ENCODE measurements at places on chromosomes 12 and 14.

DNA sequence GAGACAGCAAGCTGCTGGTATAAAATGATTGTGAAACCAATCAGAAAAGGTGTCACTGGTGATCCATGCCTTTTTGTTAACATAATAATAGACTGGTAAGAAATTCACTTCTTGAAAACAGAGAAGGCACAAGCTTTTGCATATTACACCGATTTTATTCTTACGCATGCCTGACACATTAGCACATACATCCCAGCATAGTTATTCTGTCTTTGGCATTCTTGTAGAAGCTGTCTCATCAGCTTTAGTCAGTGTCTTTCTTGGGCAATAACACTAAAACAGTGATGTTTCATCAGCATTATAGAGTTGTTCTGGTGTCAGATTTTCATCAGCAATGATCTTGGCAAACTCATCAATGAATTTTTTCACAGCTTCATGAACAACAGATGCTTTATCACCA is 283.4 kb upstream of the TMTC1 start:
- no peak for DNase-seq

DNA sequence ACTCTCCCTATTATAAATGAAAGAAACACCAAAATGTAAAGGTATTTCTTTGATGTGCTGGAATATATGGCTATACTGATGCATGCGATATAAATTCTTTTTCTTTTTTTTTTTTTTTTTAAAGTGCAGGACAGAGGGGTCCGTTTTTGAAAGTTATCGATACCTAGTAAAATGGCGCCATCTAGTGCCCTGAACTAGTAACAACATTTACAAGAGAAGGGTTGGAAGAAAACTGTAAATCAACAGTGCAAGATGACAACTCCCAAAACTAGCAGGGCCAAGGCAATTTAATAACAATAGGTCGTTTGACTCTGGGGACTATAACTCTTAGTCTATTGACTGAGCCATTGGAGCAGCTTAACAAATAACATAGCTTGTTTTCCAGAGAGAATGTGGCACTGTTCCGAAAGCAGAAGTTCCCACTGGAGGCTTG is 137.7 kb downstream of the SPTSSA start:
- peak; percentile 60 for DNase-seq

- no peak for DNase-seq
Measured at GRCh38 chr14:21978184-21978998, 304.8 kb upstream of the OR4E1 start.

GRCh38 chr12:128592220-128592744 is 231.5 kb downstream of the SLC15A4 start:
- no peak for DNase-seq

GRCh38 chr12:71562676-71563595 is 100.7 kb downstream of the ZFC3H1 start:
- no peak for DNase-seq

DNA sequence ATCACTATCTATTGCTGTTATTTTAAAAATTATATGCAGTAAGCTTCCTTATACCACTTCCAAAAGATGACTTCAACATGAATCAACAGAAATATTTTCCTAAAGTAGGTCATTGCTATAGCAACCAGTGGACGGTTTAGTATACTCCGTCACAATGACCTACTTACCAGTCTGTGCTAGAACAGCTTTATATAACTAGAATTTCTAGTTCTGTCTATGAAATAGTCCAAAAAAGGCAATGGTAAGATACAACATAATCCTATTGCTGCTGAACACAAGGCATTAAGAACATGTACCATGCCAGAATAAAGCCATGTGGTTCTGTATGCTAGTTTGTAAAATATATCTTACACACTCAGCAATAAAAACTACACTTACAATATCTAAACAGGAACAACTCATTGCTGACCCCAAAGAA is 40.7 kb upstream of the MTERF2 start:
- DNase-seq, result no peak

GRCh38 chr14:25150401-25150800 is 100.5 kb upstream of the STXBP6 start:
- DNase-seq, result no peak

DNA sequence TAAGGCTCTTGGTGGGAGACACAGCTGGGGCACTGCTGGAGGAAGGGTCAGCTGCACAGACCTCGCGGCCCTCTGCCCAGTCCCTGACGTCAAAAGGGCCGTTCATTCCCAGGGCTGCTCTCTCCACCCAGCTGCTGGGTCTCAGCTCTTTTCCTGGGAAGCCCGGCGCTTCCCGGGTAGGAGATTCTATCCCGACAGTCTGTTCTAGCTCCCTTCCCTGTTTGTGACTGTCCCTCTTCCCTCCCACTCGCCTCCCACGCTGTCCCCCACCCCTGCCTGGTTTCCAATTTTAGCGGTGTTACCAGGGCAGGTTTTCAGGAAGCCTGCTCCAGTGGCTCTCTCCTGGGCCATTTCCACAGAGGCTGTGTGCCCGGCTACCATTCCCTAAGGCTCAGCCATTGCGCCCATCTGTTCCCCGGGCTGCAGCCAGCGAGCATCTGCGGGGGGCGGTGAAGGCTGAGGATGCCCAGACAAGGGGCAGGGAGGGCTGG is 186.6 kb downstream of the CACNA1C start:
- DNase-seq, result no peak

- DNase-seq, result no peak
Measured at GRCh38 chr14:52678591-52678990, 16.8 kb downstream of the ERO1A start.

GRCh38 chr12:12973019-12973418 is 21.0 kb upstream of the GPRC5D start:
- DNase-seq, result no peak

DNA sequence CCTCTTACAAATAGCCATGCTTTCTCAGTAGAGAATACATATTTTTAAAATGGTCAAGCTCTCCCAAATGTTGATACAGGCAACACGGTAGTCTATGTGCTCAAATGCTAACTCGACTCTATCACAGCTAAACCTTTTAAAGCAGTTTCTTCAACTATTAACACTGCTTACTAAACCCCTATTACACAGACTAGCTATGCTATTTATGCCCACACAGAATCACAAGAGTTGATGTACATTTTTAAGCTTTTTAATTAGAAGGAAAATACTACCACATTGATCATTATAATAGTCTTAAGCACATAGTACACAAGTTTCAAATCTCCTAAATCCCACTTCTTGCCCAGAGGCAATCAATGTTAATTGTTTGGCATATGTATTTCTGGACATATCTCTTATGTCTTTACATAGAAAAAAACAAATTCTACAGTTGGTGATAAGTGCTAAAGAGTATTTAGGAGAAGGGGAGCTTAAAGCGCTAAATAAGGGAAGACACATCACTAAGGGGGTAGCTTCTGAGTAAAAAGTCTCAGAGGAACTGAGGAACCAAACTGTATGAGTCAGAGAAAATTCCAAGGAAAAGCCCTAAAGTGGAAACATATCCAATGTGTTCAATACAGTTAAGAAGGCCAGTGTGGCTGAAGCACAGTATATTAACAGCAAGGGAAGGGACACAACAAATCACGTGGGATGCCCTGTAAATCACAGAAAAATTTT is 13.7 kb downstream of the HNRNPC start:
- DNase-seq, result no peak

DNA sequence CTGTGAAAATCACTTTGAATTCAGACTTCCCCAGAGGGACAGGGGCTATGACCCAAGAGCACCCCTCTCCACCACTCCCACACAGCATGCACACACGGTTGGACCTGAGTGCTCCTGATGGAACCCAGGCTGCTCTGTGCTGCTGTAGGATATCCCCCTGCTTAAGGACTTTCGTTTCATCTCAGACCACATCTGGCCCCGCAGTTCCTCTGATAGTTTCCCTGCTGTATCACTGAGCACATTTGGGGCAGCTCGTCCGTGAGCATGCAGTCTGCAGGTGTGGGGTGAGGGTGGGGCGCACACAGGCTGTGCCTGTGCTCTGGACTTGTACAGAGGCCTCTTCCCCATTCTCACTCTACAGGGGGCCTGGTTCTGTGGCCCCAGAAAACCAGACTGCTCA is 345.2 kb upstream of the FKBP4 start:
- DNase-seq, result no peak

GRCh38 chr14:35133542-35134328 is 11.4 kb downstream of the PRORP start:
- DNase-seq, result no peak

DNA sequence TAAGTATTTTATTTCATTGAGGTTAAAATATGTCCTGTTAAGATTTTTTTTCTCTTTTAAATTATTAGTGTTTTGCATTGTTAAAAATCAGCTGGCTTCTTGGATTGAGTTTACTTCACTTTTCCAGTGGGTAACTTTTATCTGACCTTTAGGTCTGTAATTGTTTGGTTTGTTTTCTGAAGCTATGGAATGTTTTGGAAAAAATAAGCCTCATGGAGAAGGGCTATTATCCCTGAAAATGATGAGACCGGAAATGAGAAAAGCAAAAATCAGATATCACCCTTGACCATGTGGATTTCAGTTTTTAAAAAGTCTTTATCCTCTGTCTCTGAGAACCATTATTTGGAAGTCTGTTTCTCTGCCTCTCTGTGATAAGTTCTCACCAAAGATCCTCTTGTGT is 180.9 kb downstream of the RAD51B start:
- DNase-seq, result no peak

- DNase-seq, result peak; percentile 23
Measured at GRCh38 chr14:30108975-30109700, 181.5 kb upstream of the PRKD1 start.

DNA sequence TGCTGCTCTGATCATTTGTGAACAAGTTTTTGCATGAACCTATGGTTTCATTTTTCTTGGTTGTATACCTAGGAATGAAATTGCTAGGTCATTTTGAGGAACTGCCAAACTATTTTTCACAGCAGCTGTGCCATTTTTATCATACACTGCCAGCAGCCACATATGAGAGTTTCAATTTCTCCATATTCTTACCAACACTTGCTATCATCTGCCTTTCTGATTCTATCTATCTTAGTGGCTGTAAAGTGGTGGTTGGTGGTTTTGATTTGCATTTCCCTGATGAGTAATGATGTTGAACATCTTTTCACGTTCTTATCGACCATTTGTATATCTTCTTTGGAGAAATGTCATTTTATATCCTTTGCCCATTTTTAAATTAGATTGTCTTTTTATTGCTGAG is 146.1 kb downstream of the C12orf75 start:
- no peak for DNase-seq

DNA sequence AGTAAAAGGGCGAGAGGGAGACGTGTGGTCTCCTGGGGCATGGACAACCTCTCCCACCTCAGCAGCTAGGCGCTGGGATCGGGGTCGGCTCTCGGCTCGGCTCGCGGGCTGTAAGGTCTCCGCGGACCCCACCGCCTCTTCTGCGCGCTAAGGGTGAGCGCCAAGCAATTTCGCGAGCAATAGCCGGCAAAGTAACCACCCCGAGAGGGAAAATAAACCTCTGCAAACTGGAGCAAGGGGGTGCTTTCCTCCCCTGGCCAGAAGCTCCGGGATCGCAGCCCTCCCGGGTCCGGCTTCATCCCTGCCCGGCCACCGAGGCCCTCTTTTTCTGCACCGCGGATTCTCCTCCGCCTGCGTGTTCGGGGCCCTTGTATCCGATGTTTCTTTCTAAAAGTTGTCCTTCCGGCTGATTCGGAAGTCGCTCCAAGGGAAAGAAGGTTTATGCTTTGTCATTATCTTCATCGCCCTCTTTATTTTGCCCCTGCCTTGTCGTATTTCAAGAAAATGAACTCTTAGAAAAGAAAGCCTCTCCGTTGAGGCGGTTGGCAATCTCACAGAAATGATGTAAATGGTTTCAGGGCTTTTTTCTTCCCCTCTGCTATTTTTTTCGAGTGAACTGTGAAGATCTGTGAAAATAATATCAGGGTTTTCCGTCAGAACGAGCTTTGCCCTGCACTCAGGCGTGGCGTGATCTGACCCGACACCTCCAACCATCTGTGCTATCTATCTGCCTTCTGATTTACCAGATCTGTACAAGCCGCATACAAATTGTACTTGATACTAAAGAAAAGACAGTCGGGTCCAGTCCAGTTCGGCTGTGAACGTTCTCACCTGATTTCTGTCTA is 1.7 kb upstream of the SIX6 start:
- DNase-seq, result no peak

GRCh38 chr12:87280893-87281292 is 748.3 kb downstream of the C12orf50 start:
- DNase-seq, result no peak

GRCh38 chr14:44785096-44785495 is 176.7 kb downstream of the KLHL28 start:
- DNase-seq, result no peak

GRCh38 chr12:94046626-94047410 is 101.6 kb upstream of the PLXNC1 start:
- DNase-seq, result no peak

DNA sequence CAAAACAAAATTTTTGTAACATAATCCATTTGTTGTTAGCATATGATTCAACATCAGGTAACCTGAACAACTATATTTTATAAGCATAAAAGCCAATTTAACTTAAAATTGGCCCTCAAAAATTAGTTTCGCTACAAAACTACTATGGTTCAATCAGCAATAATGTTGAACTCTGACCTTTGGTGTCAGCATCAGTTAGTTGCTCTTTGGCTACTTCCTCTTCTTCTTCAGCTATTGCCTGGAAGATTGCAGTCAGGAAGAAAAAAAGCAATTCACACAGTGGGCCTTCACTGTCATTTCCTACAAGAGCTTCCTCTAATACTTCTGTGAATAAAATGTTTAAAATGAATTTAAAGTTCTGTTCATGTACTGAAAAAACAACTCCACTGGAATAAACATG is 78.2 kb upstream of the CFL2 start:
- DNase-seq, result no peak

GRCh38 chr12:79535751-79536150 is 155.0 kb downstream of the PAWR start:
- no peak for DNase-seq

GRCh38 chr12:94561943-94562411 is 88.4 kb downstream of the TMCC3 start:
- peak; percentile 5 for DNase-seq

DNA sequence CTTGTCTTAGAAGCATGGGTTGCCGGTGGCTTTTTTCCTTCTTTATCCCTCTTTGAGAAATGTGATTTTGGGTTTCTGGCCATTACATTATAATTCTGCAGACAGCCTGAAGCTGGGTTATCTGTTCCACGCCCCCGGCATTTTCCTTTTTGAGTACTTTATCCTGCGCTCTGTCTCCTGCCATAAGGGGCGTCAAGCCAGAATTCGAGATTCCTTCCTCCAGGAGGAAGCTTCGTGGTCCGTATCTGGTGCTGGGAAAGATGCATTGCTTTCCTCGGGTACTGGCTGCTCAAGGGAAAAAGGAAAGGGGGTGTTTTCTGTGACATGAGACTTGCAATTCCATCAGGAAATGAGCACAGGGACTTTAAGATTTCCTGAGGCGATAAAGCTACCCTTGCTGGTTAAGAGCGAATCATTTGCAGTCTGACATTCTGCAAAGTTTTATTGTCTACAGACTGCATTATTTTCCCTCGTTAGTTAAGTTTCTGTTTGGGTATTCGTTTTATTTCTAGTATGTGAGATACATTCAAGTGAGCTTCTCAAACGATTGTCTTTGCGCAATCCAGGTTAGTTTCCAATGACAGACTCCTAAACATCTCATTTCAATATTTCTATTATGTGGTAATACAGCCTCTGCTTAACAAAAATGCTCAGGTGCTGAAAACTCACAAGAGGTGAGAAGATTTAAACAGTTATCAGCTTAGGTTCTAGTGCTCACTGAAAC is 694 bp downstream of the AKAP5 start:
- DNase-seq, result no peak

Measured in NCI-H2107 (cell line).